ENCODE measurements at places on chromosomes 6 and 20. TPM values are rescaled to one million over a fixed set of nuclear protein-coding genes. Genes with fewer than 3 reads are reported as not detected.

DNA sequence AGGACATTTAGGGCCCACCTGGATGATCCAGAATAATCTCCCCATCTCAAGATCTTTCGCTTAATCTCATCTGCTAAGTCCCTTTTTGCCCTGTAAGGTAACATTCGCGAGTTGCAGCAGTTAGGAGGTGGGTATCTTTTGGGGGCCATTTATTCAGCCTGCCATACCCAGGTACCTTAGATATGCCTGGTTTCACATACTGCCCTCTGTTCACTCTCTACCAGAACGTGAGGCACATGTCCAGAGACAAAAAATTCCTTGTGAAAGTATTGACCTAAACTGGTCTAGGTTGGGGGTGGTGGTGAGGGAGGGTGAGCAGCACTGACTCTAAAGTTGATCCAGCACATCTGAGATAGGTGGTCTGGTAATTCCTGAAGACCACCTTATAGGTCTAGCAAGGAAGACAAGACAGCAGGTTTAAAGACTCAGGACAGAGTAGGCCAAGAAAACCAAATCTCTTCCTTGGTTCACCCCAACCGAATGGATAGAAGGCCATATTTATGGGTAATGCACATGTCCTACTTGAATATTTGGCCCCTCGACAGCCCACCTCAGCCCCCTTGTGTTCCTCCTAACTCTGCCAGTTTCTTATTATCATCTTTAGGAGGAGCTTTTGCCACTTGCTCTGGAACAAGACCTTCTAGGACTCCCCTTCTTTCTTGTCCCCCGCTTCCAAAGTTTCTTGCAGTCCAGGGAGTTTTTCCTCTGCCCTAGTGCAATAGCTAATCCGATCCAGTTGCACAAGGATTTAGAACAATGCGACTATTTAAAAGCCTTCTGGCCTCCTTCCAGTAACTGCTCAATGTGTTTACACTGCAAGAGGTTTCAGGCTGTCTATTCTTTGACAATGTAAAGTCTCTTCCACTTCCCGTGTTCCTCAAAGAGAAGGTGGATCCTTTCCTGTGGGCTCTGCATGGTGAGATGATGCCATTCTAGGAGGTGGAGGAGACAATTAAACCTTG is 213.0 kb upstream of the LAMP5 start:
- no peak overlapping the region for H3K4me3 ChIP-seq
- H3K4me1 ChIP-seq, result no peaks in the 10 kb centered on the region
- no peaks in the 10 kb centered on the region for H3K36me3 ChIP-seq
- H3K27ac ChIP-seq, result no peak overlapping the region
- H3K27me3 ChIP-seq, result no peaks in the 10 kb centered on the region

- no peaks in the 10 kb centered on the region for H3K4me1 ChIP-seq
- H3K27me3 ChIP-seq, result no peaks in the 10 kb centered on the region
- H3K4me3 ChIP-seq, result no peak overlapping the region
- H3K27ac ChIP-seq, result no peak overlapping the region
- no peaks in the 10 kb centered on the region for H3K36me3 ChIP-seq
- no peak for DNase-seq
Observed at GRCh38 chr6:135522965-135523692, 25.6 kb upstream of the AHI1 start.

DNA sequence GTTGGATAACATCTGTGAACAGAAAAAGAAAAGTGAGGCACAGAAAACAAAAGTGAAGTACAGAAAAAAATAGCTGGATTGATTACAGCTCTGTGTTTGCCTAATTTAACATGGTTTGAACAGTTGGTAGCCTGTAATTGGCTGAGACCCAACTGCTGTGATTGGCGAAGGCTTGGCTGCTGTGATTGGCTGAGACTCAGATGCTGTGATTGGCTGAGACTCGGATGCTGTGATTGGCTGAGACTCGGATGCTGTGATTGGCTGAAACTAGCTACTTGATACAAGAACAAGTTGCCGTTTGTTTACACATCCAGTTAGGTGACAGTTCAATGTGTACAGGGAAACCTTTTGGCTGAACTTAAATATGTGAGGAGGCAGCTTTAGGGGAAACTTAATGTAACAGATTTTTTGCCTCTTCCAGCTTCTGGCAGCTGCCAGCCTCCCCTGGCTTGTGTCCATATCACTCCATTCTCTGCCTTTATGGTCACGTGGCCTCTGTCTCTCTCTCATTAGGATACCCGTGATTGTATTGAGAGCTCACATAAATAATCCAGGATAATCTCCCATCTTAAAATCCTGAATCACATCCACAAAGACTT is 223.4 kb upstream of the FOXA2 start:
- H3K4me3 ChIP-seq, result no peak overlapping the region
- H3K36me3 ChIP-seq, result no peaks in the 10 kb centered on the region
- H3K27me3 ChIP-seq, result no peaks in the 10 kb centered on the region
- H3K4me1 ChIP-seq, result no peaks in the 10 kb centered on the region
- DNase-seq, result no peak

DNA sequence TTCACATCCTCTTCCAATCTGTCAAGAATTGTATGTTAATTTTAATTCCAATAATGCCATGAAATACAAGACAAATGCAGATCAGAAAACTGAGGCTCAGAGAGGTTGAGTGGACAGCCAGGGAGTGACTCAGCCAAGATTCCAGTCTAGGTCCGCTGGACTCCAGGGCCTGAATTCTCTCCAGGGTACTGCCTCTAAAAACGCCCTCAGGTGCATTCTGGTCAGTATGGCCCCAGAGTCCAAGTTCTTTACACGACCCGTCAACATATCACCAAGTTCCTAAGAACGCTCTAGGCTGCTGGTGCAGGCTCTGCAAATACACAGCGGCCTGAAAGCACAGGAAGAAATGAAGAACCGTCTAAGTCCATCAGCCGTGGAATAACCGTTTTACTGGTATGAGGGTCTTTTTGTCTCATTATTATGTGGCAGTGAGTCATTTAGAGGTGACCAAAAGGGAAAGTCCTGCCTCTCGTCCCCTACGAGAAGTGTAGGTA is 709 bp upstream of the ASXL1 start:
- no peaks in the 10 kb centered on the region for H3K36me3 ChIP-seq
- peak overlapping the region; percentile 98 for H3K27ac ChIP-seq
- no peak for DNase-seq

BPIFB2 gene
- not detected for total RNA-seq

GRCh38 chr6:137967689-137968454 is 100.8 kb downstream of the TNFAIP3 start:
- no peaks in the 10 kb centered on the region for H3K36me3 ChIP-seq
- H3K4me1 ChIP-seq, result peaks cover 11% of the 10 kb centered on the region
- no peak overlapping the region for H3K4me3 ChIP-seq
- H3K27me3 ChIP-seq, result no peaks in the 10 kb centered on the region

DSP gene
- not detected for total RNA-seq

GRCh38 chr6:13428583-13429405 is 58.6 kb downstream of the GFOD1 start:
- peaks cover 26% of the 10 kb centered on the region for H3K4me1 ChIP-seq
- H3K36me3 ChIP-seq, result no peaks in the 10 kb centered on the region
- DNase-seq, result no peak
- H3K27ac ChIP-seq, result no peak overlapping the region

CCN6 gene
- not detected for total RNA-seq

GRCh38 chr20:49247792-49248191 is 28.6 kb downstream of the DDX27 start:
- H3K4me3 ChIP-seq, result no peak overlapping the region
- no peaks in the 10 kb centered on the region for H3K4me1 ChIP-seq
- no peak for DNase-seq

DNA sequence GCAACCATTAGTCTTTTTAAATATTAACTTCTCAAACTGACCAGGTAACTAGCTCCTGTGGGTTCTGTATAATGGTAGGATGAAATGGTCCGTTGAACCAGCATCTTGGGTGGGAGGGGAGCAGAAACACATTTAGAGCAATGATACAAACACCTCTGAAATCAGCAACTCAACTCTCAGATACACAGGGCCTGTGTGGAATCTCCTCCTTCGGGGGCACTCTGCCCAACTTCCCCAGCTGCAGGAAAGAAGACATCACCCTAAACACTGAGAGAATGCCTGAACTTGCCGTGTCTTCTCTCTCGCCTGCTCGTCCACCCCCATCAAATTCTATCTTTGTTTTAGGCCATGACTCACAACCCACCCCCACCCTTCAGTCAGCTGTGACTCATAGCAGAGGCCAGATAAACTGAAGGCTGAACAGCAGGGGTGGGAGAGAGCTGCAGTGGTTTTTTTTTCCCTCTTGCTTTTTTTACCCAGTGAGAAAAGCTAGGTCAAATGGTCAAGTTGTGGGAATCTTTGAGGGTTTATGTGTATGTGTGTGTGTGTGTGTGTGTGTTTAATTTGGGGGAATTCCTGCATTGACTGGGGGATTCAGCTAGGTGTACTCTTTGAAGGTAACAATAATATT is 593.4 kb upstream of the JAG1 start:
- H3K4me1 ChIP-seq, result no peaks in the 10 kb centered on the region
- no peaks in the 10 kb centered on the region for H3K27me3 ChIP-seq
- no peak for DNase-seq
- H3K36me3 ChIP-seq, result no peaks in the 10 kb centered on the region
- H3K4me3 ChIP-seq, result no peak overlapping the region
- no peak overlapping the region for H3K27ac ChIP-seq

DNA sequence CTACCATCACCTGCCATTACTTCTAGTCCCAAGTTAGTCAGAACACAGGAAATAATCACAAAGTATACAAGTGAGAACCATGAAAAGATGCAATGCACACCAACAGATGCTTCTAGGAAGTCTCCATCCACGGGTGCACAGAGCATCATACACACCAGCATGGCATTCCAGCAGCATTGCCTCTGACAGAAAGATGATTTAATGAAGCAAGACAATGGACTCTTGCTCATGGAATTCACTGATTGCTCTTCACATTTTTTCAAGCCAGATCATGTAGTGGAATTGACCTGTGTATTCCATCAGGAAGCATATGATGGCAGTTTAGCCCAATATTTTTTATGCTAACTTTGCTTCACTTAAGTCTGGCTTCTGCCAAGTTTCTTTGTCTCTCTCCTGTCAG is 406.3 kb upstream of the RGS17 start:
- no peaks in the 10 kb centered on the region for H3K4me1 ChIP-seq
- H3K36me3 ChIP-seq, result no peaks in the 10 kb centered on the region
- H3K4me3 ChIP-seq, result no peak overlapping the region
- no peak for DNase-seq
- H3K27me3 ChIP-seq, result no peaks in the 10 kb centered on the region

DNA sequence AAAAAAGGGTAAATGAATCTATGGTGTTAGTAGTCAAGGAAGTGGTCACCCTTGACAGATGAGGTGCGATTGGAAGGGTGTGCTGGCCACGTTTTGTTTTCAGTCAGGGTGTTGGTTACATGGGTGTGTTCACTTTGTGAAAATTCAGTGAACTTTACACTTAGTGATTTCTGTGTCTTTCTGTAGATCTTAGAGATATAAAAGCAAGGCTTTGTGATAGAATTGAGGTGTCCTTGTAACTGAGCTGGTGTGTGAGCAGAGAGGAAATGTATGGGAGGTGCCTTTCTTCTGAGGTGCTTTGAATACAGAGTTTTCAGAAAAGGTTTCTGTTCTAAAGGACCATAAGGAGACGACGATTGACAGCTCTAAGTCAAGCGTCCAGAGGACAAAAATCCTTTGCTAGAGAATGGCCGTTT is 90.5 kb downstream of the SAMD3 start:
- H3K4me3 ChIP-seq, result peak overlapping the region; percentile 21
- peak; percentile 56 for DNase-seq
- H3K27ac ChIP-seq, result peak overlapping the region; percentile 71
- no peaks in the 10 kb centered on the region for H3K36me3 ChIP-seq

GRCh38 chr6:126367849-126368248 is 27.9 kb downstream of the CENPW start:
- H3K36me3 ChIP-seq, result no peaks in the 10 kb centered on the region
- H3K4me3 ChIP-seq, result no peak overlapping the region
- H3K27me3 ChIP-seq, result no peaks in the 10 kb centered on the region
- no peaks in the 10 kb centered on the region for H3K4me1 ChIP-seq

CST7 gene
- total RNA-seq, result 1.4 TPM

- H3K27me3 ChIP-seq, result no peaks in the 10 kb centered on the region
- DNase-seq, result no peak
- no peak overlapping the region for H3K4me3 ChIP-seq
- no peak overlapping the region for H3K27ac ChIP-seq
- H3K36me3 ChIP-seq, result no peaks in the 10 kb centered on the region
Observed at GRCh38 chr6:52049252-52050050, 38.0 kb downstream of the PKHD1 start.

DNA sequence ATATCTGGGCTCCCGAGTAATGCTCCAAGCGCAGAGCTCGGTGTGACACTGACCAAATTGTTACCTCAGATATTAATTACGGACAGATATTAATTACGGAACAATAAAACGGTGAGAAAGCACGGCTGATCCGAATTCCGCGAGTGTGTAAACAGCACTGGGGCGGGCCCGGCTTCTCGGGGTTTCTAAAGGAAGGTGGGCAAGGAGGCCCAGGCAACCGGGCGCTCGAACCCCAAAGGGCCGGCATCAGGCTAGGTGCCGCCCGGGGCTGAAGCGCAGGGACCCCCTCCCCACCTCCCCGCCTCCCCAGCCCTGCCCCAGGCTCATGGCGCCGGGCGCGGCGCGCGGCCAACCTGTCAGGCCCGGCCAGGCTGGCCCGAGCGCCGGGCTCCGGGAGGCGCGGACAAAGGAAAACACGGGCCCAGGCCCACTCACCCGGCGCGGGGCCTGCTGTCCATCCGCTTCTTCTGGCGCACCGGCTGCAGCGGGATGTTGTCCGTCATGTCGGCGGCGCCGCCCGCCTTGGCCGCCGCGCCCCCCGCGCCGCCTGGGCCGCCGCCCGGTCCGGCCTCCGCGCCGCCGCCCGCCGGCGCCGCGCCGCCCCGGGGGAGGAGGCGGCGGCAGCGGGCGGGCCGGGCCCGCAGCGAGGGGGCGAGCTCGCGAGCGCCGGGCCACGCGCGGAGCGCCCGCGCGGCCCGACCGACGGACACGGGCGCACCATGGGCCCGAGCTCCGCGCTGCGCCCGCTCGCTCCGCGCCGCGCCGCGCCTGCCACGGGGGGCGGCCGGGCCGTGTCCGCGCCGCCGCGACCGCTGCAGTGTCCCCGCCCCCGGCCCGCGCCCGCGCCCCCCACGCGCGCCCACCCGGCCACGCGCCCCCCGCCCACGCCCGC is at the start of gene ATP9A:
Gene ATP9A (minus strand): TSS at position 524 of the 892 bp plus-strand sequence. CDS start 21 bp downstream, at position 503.
- no peaks in the 10 kb centered on the region for H3K36me3 ChIP-seq
- peak within 1 kb of the TSS; percentile 27 for H3K4me3 ChIP-seq
- H3K27me3 ChIP-seq, result no peaks in the 10 kb centered on the region
- no peak within 1 kb of the TSS for H3K27ac ChIP-seq
- DNase-seq, result no peak

- H3K36me3 ChIP-seq, result peaks cover 7% of the 10 kb centered on the region
- DNase-seq, result peak; percentile 50
- H3K27ac ChIP-seq, result peak overlapping the region; percentile 98
- H3K27me3 ChIP-seq, result no peaks in the 10 kb centered on the region
Observed at GRCh38 chr6:159762681-159763293, 942 bp downstream of the ACAT2 start.

ABCC10 gene
- total RNA-seq, result 60.4 TPM

Data from naive thymus-derived CD4-positive, alpha-beta T cell (primary cell).